Stimulated activated CD8-positive, alpha-beta memory T cell treated with anti-CD3 and anti-CD28 coated beads, Interleukin-15, amount 100 ng/mL, for 4 hours (primary cell): ENCODE measurements at places on chromosomes 2 and 18.

GRCh38 chr2:3595985-3596384 lies 1.1 kb downstream of the COLEC11 start:
- no peak for DNase-seq

DNA sequence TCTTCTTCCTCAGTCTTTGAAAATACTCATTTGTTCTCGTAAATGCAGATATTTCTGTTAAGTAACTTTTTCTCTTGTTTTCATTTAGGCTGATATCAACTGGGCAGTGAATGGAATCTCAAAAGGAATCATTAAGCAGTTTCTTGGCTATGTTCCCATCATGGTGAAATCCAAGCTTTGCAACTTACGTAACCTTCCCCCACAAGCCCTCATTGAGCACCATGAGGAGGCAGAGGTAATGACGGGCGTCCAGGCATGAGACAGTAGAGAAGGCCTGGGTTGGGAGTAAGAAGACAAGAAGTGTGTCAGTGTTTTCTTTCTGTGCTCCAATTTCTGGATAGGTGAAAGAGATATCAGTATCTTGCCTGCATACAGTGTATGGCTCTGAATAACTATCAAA lies 5.1 kb downstream of the POLR1B start:
- DNase-seq = no peak

DNA sequence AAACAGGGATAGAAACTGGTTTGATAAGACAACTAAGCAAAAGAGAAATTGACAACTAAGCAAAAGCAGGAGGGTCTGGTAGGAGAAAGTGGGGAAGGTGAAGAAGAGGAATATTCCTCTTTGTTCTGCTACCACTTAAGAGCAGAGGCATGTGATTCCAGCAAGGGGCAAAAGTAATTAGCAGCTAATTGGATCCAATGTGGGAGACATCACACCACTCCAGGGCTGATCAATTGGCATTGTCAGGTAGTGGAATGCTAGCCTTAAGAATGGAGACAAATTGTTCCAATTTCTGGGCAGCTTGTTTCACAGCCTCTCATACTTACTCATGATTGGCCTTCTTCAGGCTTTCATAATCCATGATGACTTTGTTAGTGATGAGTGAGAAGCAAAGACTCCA lies 547.1 kb upstream of the GCFC2 start:
- DNase-seq = no peak

GRCh38 chr2:20618468-20618885 lies 32.4 kb downstream of the HS1BP3 start:
- DNase-seq = no peak

DNA sequence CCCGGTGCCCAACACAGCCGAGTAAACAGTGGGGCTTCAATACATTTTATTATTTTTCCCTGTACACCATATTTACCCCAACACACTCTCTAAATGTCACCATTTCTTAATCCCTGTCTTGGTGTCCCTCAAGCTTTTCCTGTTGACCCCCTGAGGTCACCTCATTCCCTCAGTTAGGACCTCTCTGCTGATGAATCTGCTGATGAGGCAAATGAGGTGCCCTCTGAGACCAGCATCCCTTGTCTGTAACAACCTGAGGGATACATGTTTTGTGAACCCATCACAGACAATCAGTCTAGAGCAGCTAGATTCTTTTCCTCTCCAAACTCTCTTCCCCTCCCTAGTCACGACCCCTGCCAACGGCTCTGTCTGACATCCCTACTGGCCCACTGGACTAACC lies 127.6 kb downstream of the FSHR start:
- DNase-seq = no peak

GRCh38 chr2:460861-461260 lies 173.0 kb upstream of the ALKAL2 start:
- DNase-seq = peak; percentile 22

DNA sequence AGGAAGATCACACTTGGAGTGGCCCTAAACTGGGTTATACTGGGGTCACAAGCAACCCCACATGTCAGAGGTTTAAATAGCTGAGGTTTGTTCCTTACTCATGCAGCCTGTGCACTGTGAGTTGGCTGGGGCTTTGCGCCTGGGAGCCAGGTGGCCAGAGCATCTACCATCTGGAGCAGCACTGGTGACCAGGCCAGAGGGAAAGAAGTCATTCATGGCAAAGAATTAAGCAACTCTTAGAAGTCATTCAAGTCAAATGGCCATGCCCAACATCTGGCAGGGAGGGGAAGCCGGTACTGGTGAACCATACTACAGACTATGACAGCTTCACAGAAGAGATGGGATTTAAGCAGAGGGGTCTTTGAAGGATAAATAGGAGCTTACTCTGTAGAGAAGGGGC lies 90.7 kb downstream of the POLR1A start:
- no peak for DNase-seq
